ENCODE measurements at places on chromosomes 7 and 10.

DNA sequence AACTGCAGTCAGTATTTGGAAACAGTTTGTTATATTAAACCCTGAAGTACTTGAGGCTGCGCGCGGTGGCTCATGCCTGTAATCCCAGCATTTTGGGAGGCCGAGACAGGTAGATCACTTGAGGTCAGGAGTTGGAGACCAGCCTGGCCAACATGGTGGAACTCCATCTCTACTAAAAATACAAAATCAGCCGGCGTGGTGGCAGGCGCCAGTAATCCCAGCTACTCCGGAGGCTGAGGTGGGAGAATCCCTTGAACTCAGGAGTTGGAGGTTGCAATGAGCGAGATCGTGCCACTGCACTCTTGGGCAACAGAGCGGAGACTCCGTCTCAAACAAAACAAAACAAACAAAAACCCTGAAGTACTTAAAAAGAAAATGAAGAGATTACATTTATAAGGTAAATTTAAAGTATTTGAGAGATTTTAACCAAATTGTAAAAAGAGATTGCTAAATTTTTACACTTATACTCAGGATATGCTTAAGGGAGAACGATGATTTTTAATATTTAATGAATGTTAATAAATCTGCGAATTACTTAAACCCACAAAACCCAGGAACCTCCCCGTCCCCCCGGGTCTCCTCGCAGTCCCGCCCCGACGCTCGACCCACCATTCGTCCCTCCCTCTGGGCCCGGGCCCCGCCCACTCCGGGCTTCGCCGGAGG lies 425 bp upstream of the MTG1 start:
- no peak for DNase-seq

- DNase-seq: no peak
Observed at GRCh38 chr10:69211524-69211923, 8.6 kb upstream of the HKDC1 start.

- DNase-seq: no peak
Observed at GRCh38 chr7:98360221-98361130, 40.4 kb downstream of the BAIAP2L1 start.

DNA sequence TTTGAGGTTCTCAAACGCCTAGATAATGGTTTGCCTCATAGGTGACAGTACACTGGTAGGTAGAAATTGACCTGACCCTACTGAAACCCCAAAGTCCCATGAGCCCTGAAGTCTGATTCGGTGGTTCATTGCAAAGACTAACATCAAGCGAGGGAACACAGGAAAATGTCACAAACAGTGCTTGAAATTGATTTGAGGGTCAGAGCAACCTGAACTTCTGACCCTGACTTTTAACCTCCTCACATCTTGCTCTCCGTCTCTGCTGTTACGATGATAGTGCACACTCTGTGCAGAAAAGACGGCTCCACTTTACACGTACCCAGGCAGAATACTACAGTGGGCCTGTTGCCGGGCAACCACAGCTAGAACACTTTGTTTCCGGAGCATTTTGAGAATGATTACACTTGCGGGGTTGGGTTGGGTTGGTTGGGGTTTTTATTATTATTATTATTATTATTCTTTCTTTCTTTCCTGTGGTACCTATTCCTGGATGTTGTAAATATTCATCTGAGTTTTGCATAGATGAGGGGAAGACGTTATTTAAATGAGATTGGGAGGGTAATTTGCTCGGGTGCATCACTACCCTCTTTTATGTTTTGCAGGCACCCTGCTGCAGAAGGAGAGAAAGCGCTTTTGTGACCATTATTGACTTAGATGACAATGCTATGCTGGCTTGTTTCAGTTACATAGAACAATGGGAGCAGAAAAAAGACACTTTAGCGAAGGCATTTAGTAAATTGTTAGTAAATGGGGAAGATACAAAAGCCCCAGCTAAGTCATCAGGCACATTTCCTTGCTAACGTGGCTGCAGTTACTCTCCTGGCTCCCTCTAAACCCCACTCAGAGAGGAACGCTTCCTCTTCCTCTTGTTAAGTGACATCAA lies 438.1 kb upstream of the NRP1 start:
- no peak for DNase-seq

GRCh38 chr7:85324145-85324799 lies 137.4 kb upstream of the SEMA3D start:
- DNase-seq: no peak
